GOT3 (cell line): ENCODE measurements at places on chromosomes 12 and 14.

DNA sequence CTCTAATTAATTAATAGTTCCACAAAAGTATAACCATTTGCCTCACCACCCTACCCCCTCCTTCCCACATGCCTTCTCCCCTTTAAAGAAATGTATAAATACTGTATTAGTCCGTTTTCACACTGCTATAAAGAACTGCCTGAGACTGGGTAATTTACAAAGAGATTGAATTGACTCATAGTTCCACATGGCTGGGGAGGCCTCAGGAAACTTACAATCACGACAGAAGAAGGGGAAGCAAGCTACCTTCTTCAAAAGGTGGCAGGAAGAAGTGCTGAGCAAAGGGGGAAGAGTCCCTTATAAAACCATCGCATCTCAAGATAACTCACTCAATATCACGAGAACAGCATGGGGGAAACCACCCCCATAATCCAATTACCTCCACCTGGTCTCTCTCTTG, 8.2 kb upstream of the RESF1 start:
- no peak for DNase-seq

DNA sequence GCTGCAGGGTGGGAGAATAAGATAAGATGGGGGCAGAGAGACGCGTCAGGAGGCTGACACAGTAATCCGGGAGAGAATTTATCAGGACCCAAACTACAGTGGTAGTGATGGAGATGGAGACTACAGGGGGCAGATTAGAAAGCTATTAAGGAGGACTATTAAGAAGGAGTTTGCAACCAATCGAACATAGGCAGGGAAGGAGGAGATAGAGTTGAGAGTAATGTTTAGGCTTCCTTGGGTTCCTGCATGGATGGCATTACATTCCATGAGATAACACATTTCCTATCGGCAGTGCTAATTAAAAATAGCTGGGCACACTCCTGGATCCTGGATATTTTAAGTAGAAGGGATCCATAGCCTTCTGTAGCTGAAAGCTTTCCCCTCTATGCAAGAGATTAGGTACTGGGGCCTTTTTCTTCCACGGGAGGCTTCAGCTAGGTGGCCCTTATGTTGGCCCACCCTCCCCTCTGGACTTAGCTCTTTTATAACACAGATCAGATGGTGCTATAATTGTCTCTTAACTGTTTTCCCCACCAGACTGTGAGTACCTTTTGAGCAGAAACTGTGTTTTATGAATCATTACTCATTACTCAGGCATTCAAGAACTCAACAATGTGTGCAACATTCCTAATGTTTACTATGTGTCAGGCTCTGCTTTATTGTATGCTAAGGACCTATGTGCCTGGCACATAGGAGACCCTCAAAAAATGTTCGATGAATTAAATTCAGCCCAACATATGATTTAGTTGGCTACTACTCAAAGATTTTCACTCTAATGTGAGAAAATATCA, 113.0 kb downstream of the RMST start:
- DNase-seq: no peak

GRCh38 chr12:121124402-121125109, 8.1 kb upstream of the P2RX7 start:
- DNase-seq: peak; percentile 30

DNA sequence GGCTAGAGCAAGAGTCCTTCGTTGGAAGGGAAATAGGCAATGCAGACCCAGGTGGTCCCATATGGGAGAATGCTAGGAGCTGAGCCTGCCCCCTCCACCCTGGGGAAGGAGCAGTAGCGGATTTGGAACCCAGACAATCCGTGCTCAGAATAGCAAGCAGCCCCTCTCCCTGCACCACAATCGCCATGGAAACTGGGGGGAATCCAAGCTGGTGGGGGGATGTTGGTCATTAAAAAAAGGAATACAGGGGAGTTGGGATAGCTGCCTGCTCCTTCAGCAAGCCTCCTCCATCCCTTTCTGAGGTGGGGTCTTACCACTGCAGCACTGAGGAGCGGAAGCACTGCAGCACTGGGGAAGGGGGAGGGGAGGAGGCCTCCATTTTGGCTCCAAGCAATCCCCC, 2.9 kb downstream of the RND1 start:
- no peak for DNase-seq

- no peak for DNase-seq
Observed at GRCh38 chr12:122097584-122097926, 19.0 kb downstream of the MLXIP start.

DNA sequence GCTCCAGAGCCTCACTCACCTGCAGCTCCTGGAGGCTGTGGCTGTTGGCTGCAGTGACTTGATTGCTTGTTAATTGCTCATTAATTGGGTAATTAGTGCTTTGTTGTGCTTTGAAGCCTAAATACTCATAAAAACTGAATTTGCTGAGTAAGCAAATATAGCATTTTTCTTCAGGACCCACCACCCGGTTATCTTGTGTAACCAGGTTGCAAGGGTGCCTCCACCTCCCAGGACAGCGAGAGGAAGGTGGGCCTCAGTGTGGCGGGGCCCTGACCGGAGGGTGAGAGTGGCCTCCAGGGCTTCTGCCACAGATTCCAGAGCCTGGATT, 48.7 kb downstream of the FBRSL1 start:
- DNase-seq: no peak

- no peak for DNase-seq
Observed at GRCh38 chr14:105209646-105210045, 28.5 kb upstream of the NUDT14 start.

- DNase-seq: no peak
Observed at GRCh38 chr14:71395151-71395604, 487.9 kb downstream of the PCNX1 start.

GRCh38 chr12:47709671-47710070, 3.8 kb upstream of the RPAP3 start:
- no peak for DNase-seq

GRCh38 chr12:98421316-98421715, 94.1 kb upstream of the TMPO start:
- DNase-seq: no peak

GRCh38 chr12:61098031-61098580, 1162.1 kb upstream of the USP15 start:
- DNase-seq: no peak

GRCh38 chr14:25308244-25308643, 258.3 kb upstream of the STXBP6 start:
- no peak for DNase-seq

DNA sequence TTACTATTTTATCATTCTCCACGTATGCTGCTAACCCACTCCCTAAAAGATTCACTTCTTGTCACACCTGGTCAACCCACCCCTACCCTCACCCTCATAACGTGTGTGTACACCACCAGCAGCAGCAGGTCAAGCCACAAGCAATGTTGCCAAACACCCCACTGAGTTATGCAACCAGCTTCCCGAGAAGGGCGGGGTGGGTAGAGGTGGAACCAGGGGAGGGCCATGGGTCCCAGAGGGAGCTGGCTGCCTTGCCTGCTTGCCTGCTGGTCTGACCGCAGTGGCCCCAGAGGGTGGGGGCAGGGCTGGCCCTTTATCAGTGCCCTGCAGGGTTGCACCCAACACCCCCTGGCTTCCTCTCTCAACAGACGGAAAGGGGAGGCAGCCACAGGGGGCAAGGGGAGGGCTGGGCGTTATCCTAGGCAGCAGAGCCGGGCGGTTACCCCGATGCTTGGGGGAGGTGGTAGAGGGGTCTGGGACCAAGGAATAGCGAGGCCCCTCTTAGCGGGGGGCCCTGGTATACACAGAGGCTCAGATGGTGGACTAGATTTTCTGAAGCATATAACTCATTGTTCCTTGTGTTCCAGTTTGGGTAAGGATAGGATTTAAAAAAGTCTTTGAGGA, 3.5 kb upstream of the NFE2 start:
- no peak for DNase-seq

- DNase-seq: peak; percentile 27
Observed at GRCh38 chr12:31959701-31960391, 631 bp downstream of the RESF1 start.

GRCh38 chr12:50111395-50111692, 692 bp upstream of the COX14 start:
- no peak for DNase-seq

- no peak for DNase-seq
Observed at GRCh38 chr14:26810631-26811030, 212.8 kb upstream of the NOVA1 start.

DNA sequence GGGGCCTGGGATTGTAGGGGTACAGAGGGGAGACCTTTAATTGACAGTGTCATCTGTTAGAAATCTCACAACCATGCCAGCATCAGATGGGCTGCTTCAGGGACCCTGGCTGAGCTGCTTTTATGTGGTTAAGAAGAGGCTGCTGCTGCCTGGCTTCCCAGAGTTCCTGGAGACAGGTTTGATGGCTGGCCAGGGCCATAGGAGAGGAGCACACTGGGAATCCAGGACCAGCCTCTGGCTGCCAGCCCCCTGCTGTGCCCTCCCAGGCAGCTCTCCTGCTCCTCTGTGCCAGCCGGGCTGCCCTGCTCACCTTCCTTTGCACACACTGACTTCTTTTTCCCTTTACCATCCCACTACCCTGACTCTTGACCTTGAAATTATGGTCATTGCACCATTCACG, 507 bp upstream of the KRT73 start:
- no peak for DNase-seq

GRCh38 chr14:69581316-69581935, 6.8 kb upstream of the CCDC177 start:
- DNase-seq: no peak

GRCh38 chr14:35344107-35344807, 52.1 kb downstream of the PSMA6 start:
- no peak for DNase-seq

GRCh38 chr14:21343035-21343794, 40.6 kb downstream of the SUPT16H start:
- no peak for DNase-seq

GRCh38 chr12:3097836-3098235, 20.7 kb downstream of the TSPAN9 start:
- no peak for DNase-seq

GRCh38 chr14:55512421-55512820, 67.6 kb upstream of the KTN1 start:
- DNase-seq: no peak

GRCh38 chr12:53560912-53561589, 53.8 kb upstream of the NPFF start:
- DNase-seq: no peak

- no peak for DNase-seq
Observed at GRCh38 chr12:84661786-84662185, 250.8 kb downstream of the SLC6A15 start.

DNA sequence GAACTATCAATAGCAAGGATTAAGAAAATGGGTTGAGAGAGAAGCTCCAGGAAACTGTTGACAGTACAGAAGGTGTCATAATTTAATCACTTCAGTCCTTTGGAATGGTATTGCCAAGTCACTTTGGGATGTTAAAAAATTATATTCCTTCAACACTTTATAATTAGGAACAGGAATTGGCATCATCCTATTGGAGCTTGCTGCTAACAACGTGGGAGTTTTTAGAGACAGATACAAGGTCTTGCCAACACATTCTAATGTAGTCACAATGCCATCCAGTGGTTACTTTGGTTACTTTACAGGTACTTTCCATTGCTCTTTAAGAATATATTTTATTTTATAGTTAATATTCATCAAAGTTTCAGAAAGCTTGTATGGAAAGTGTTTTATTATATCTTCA, 310.1 kb downstream of the SYT1 start:
- DNase-seq: no peak

GRCh38 chr12:52837413-52837741, 3.3 kb upstream of the KRT79 start:
- no peak for DNase-seq

DNA sequence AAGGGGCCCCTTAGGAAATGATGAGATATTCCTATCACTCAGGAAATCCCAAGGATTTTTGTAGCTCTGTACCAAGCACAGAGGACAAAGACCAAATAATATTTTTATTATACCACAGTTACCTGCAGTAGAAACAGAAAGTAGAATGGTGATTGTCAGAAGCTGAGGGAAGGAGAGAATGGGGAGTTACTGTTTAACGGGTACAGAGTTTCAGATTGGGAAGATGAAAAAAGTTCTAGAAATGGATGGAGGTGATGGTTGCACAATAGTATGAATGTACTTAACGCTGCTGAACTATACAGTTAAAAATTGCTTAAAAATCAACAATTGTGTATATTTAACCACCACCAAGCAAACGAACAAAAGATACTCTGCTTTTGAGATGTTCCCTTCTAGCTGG, 24.1 kb downstream of the FLVCR2 start:
- no peak for DNase-seq

GRCh38 chr12:93722835-93723567, 45.8 kb downstream of the CRADD start:
- DNase-seq: no peak

DNA sequence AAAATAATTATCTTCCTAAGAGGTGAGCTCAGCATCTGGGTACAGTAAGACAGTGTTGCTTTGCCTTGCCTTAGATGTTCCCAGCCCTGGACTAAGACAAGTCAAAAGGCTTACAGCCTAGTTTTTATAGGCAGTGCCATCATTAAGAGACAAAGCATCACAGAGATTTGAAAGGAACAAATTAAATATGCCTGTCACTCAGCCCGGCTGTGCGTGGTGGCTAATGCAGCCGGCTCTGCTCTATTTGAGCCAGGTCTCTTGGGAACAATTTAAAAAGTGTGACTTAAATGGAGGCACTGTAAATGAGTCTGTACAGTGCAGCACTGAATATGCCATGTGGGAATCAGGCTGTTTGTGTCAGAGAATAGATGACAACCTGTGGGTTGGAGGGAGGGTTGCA, 1687.4 kb upstream of the FLRT2 start:
- DNase-seq: no peak

DNA sequence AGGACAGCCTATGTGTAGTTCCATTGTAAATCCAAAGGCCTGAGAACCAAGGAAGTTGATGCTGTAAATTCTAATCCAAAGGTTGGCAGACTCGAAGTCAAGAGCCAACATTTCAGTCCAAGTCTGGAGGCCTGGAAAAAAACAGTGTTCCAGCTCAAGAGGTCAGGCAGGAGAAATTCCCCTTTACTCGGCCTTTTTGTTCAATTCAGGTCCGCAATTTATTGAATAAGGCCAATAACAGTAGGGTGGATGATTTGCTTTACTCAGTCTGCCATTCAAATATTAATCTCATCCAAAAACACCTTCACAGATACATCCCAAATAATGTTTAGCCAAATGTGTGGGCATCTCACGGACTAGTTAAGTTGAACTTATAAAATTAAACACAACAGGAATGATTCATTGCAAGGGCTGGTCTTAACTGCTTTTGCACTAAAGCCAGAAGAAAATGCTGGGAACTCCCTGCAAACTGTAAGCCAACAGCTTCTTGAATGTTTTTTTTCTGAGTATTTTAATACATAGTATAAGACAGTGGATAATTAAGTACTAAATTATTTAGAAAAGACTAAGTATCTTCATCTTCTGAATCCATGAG, 197.4 kb upstream of the GARIN6 start:
- no peak for DNase-seq

DNA sequence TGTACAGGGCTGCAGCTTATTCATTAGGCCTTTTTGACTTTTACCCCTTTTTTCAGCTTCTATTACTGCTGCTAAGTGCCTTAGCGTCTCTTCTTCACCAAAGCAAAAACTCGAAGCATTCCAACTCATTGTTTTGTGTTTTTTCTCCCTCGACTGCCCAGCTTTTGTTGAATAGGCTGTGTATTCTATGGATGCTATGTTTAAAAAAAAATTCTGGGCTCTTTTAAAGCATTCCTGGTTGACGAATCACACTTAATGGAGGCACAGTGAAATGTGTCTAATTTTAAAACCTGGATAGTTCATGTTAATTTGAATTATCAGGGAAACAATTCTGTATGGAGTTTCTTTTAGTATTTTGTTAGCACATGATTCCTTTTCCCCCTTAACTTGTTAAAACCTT, 29.7 kb downstream of the KTN1 start:
- no peak for DNase-seq

- no peak for DNase-seq
Observed at GRCh38 chr12:91327131-91327530, 144.5 kb upstream of the DCN start.

GRCh38 chr14:76720382-76720813, 40.9 kb upstream of the VASH1 start:
- DNase-seq: no peak
